Body of pancreas (tissue), 4 donors: ENCODE measurements at places on chromosomes 2 and 18.

DNA sequence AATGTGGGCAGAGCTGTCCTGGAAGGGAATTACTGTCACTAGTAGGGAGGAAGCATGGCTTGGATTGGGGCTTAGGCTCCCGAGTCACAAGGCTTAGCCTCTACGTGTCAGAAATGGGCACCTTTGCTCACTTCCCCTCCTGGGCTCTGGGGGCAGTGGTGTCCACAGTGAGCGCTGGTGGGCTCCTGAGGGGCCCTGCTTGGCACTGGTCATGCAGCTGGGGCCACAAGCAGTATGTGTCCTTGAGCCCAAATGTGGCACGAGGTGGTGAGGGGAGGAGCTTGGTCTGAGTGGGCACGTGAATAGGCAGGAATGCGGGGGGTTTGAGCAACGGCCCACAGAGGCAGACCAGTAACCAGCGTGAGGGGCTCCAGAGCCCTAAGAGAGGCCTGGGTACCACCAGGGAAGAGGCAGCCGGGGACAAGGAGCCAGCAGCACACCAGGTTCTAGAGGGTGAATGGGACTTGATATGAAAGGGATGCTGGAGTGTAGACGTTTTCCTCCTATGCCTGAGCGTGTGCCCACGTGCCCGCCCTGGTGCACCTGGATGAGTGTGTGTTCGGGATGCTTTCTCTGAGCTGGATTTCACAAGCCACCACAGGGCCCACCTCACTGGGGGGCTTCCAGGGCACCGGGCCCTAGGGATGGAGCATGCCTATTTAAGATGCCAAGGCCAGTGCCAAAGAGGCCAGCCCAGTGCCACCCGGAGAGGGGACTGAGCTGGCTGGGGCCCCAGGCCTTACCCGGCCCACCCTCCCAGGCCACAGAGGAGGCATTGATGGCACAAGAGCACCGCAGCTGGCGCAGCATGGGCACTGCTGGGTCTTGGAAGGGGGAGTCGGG, 22.8 kb upstream of the PTMA start:
- no peak for DNase-seq

DNA sequence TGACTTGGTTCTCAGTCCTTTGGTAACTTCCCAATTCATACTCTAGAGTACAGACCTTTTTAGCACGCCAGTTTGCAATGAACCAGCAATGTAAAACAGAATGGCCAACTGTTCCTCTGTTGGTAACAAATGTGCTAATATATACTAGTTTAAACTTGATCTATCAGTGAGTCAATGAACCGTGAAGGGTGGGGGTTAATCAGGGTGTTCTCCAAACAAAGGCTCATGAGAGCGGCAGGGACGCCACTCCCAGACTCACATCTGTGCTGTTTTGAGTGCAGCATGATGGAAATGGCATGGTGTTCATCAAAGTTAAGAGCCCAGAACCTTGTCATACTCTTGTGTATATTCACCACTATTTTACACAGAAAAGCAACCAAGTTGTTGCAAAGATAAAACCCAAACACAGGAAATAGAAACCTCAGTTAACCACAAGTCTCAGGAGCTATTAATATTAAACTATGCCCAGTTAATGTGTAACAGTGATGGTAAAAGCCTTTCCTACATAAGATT, 70.3 kb downstream of the CERKL start:
- DNase-seq: no peak

DNA sequence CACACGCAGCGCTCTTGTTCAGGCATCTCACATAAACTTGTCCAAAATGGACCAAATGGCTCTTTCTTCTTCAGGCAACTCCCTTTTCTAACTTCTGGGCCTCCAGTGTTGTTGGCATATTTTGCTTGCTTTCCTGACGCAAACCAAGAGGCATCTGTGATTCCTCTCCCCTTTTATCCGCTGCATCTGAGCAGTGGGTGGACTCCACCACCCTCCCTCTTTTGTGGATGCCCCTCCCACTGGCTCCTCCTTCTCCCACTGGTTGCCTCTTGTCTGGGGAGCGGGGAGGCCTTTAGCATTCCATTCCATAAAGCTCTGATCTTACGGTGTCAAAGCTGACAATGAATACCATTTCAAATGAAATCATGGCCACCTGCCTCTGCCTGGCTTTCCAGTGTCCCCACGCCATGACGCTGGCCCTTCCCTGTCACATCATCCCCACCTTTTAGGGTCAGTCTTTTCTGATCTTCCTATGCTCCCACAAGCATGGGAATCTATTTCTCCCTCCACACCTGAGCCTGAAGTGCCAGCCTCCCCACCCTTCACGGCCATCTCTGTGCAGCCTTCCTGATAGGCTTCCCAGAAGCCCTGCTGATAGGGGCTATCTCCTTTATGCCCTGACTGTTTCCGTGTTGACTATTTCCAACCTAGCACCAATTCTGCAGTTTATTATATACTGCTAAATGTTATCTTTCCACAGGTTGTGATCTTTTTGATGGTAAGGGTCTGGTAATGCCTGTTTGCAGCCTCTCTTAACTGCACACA, 51.5 kb downstream of the RPL37A start:
- DNase-seq: peak; percentile 30

- DNase-seq: no peak
Measured at GRCh38 chr2:53905396-53905795, 45.6 kb upstream of the GPR75 start.

DNA sequence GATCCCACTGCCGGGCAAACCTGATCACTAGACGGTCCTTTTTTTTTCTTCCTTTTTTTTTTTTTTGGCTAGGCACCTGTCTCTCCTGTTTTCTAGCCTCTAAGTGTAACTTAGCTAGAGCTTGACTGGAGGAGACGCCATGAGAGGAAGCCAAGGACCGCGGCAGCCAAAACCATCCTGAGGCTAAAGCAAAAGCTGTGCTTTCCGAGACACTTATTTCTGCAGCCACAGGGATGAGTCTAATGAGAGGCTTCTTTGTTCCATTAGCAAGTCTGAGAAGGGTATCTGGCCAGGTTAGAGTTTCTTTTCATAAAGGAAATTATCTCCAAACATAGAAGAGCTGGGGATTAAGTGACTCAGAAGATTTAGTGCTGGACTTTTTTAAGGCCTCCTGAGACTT, 7.3 kb upstream of the CXCR4 start:
- no peak for DNase-seq

- no peak for DNase-seq
Measured at GRCh38 chr18:13302457-13303225, 84.1 kb downstream of the LDLRAD4 start.

DNA sequence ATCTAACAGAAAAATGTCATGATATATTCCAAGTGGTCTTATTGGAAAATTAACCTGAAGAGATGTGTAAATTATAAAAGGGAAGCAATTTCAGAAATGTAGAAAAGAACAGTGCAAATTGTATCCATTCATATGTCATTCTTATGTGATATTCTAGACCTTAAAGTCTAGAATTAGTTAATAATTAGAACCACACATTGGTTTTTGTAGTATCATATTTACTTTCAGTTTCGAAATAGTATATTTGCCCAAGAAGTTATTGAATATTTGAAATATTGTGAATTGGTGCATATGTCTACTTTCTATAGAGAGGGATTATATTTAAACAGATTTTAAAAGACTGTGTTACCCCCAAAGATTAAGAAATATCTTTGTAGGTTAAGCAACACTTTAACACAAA, 1348.6 kb upstream of the ACVR2A start:
- no peak for DNase-seq
